ENCODE measurements at places on chromosomes 16 and 17.

DNA sequence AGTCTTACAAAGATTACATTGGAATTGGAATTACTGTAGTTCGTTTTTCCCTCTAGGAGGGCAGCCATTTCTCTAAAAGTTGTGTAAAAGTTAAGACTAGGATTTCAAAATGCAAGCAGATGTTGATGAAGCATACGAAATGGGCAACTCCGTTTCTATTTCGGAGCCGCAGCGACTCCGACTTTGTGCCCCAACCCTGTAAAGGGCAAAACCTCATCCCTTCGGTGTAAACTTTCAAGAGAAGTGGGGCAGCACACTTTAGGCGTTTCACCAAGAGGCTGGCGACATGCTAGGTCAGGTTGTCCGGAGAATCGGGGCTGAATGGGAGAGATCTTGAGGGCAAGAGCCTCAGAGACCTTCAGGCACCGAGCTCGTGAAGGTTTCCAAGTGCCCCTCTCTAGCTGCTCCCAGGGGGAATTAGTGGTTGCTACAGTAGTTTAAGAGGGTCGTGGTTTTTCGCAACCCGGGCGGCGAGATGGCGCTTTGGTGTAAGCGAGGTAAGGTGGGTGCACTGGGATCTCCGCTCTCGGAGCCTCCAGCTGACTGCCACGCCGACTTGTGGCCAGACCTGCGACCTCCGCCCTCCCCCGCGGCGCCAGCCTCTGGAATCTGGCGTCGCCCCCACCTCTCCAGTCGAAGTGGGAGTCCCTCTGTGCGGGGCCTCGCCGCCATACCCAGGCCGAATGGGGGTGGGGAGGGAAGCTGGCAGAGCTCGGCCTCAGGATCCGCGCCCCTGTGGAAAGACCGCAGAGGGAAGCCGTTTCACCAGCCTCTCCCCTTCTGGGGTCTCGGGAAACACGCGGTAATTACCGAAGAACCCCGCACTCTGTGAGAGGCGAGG, 1.0 kb upstream of the HEXIM2 start:
- DNase-seq, result peak; percentile 87

DNA sequence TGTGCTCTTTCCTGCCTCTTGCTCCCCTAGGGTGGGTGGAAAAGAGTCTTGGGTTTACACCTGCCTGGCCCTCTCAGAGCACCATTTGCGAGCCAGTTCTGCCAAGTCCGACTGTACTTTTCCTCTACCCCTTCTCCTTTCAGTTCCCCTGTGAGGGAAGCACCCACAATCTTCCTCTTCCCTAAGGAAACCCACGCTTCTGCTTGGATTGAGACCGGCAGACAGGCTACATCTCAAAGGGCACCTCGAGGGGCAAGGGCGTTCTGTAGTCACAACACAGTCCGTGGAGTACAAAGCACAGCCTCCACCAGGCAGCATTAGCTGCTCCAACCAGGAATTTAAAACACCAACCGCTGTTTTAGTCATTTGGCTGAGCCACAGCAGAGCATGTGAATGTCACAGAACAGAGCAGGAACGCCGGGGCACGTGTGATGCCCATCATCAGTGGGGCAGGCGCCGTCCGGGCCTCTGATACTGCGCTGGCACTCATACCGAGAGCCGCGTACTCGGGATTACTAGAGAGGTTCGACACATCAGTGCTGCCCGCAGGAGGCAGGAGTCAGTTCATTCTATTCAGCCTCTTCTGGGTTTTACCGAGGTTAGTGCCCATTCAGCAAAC, 13.7 kb upstream of the MNT start:
- DNase-seq, result peak; percentile 9

DNA sequence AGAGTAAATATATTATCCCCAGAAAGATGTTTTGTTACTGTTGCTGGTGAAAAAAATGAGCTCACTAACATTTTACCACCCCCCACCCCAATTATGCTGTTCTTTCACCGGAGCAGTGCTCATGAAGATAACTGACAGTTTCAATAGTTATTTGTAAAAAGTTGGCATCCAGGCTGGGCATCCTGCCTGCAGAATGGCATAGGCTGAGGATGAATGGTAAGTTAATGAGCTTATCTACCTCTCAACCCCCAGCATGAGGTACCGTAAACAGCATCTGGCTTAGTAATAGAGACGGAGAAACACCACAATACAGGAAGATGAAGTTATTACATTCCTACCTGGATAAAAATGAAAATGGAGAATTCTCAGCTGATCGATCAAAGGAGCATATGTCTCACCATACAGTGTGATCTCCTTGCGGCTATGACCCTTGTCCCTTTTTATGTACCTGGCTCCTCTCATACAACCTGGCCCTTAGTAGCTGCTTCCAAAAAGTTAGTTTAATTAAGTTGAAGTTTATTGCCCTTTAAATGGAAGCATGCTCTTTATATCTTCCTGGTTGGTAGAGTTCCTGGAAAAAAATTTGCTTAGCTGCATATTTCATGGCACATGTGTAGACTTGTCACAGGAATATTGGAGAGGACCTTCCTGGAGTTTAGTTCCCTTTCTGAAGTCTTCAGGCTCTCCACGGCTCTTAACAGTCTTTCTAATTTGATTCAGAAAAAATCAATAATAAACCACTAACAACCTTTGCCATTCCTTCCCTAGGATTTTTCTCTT, 61.2 kb upstream of the MPHOSPH6 start:
- no peak for DNase-seq

DNA sequence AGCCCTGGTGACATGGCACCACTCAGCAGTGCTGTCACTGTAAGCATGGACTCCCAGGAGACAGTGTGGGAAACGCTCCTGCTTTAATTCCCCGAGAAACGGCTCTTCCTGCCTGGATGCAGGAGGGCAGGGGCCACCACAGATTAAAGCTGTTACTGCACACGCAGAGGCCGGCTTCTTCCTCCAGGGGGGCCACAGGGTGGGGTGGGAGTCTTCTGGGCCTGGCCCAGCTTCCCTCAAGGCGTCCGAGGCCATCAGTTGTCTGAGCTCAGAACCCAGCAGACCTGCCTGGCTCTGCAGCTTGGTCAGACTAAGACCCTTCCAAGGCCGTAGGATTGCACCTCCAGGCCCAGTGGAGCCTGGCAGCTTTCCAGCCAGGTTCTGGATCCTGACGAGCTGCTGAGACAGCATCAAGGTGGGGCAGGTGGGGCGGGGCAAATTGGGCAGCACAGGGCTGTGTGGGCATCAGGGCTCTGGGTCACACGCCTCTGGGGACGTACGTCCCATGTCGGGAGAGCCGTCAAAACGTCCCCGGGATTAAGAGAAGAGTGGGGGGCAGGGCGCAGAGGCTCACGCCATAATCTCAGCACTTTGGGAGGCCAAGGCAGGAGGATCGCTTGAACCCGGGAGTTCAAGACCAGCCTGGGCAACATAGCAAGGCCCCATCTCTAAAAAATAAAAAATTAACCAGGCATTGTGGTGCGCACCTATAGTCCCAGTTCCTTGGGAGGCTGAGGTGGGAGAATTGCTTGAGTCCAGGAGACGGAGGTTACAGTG, 5.0 kb upstream of the CAPN15 start:
- DNase-seq, result no peak

GRCh38 chr17:55168958-55169687, 95.6 kb upstream of the HLF start:
- no peak for DNase-seq

DNA sequence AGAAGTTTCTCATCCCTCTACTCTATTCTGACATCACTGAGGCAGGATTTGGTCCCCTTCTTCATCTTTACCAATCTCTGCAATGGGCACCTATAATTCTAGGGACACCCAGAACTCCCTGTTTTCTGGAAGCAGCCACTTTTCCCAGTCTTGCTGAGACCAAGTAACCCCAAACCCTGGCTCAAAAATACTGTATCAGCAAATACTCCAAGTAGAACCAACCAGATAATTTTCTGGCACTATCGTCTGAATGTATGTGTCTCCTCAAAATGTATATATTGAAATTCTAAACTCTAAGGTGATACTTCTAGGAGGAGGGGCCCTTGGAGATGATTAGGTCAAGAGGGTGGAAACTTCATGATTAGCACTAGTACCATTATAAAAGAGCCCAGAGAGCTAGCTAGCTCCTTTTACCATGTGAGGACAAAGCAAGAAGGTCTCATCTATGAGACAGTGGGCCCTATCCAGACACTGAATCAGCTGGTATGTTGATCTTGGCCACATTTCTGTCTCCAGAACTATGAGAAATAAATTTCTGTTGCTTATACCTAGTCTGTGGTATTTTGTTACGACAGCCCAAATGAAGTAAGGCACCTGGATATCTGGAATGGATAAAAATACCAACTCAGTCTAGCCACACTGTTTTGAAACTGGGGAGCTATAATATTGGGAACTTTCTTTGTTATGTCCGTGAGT, 464.4 kb downstream of the CDH11 start:
- no peak for DNase-seq

DNA sequence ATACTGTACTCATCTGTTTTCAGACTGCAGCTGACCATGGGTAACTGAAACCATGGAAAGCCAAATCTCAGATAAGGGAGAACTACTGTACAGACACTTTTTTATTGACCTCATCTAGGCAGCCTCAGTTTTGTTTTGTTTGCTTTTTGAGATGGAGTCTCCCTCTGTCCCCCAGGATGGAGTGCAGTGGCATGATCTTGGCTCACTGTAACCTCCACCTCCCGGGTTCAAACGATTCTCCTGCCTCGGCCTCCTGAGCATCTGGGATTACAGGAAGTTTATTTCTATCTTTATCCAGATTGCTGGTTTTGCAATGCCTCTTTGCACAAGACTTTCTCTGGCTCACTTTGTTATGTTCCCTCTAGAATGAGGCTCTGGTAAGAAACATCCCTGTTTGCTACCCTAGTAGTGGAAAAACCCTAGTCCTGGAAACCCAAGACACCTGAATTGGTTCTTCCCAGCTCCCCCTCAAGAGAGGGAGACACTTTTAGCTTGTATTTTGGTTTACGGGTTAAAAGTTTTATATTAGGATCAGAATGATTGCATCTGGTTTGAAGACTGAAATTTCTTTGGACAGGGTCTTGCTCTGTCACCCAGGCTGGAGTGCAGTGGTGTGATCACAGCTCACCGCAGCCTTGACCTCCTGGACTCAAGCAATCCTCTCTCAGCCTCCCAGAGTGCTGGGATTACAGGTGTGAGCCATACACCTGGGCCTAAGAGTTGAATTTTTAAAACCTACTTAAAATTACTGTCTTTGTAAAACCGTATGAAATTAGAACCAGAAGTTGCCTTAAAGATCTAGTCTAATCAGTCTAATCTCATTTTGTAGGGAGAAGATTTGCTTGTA, 38.9 kb downstream of the ZNF207 start:
- DNase-seq, result no peak

DNA sequence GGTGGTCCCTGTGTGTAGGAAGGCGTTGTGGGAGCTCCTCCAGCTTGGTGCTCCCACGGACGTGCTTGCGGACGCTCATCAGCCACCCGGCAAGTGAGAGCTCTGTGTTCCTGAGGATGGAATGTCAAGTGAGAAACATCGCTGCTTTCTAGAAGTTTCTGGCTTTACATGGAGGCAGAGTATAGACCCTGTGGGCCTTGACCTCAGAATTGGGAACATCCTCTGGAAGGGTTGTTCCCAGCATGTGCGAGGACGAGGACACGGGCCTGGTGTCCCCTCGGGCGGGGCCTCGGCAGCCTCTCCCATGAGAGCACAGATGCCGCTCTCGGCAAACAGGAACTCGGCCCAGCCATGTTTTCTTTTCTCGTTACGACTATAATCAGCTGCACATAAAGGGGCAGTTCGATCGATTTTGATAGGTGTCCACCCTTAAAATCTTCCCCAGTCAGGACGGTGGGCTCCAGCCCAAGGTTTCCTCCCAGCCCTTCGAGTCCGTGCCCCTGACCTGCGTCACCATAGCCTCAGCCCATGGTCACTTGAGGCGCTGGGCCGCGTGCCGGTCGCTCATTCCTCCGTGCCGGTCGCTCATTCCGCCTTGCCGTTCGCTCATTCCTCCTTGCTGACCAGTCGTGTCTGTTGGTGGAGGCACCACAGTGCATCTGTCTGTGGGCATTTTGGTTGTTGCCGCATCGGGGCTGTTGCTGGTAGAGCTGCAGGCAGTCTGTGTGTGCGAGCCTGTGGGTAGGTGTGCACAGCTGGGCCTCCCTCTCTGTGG, 91.3 kb upstream of the ZNF750 start:
- DNase-seq, result no peak

DNA sequence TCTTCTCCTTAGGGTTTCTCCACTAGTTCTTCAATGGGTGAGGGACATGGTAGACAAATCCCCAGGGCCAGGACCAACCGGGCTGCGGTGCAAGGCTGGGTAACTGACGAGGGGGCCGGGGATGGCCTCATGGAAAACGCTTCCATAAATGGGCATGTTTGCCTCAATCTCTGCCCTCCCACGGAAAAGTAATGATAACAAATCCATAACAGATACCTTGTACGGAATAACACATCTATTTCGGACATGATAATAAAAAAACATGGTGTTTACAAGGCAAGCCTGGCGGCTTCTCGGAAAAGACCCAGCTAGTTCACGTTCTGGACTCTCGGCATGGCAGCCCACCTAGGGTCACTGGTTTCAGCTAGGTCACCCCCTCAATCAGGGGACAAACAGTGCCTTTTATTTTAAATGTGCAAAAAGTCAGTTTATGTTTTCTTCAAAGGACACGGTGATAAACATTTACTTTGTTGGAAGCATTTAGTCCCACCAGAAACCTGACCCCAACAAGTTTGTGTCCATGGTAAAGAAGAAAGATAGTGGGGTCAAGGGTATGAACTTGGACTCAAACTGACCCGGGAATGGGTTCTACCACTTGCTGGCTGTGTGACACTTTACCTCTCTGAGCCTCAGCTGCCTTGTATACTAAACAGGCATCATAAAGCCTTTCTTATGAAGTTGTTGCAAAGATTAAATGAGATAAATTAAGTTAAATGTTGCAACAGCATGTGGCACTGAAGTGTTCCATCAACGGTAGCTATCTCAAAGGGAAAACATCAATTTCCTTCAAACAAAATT, 1.7 kb downstream of the MYH11 start:
- no peak for DNase-seq

- DNase-seq, result no peak
Measured at GRCh38 chr17:11645426-11645825, 47.2 kb downstream of the DNAH9 start.

DNA sequence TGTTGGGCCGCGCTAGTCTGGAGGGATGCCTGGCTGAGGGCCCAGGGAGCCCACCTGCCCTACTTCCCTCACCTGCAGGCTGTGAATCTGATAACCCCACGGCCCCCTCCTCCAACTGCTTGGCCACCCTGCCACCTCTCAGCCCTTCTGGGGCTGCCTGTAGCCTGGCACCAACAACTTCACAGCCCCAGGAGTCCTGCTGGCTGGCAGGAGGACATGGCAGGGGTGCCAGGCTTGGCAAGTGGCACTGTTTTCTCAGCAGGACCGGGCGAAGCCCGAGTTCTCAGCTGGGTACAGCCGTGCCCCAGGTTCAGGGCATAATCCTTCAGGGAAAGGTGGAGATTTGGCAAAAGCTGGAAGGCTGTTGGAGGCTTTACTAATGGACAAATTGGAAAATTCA, 129.6 kb downstream of the CMIP start:
- no peak for DNase-seq

Measured in muscle of leg (tissue), 16 donors.